Muscle of arm (tissue), 14 donors: ENCODE measurements at places on chromosomes 16 and 17. TPM values are rescaled to one million over a fixed set of nuclear protein-coding genes. Genes with fewer than 3 reads are reported as not detected.

GRCh38 chr16:57372372-57373116 is at the start of gene CX3CL1:
CX3CL1 (plus strand) TSS chr16:57372490; CDS start chr16:57372569, 79 bp downstream.
- peak; percentile 43 for DNase-seq

DNA sequence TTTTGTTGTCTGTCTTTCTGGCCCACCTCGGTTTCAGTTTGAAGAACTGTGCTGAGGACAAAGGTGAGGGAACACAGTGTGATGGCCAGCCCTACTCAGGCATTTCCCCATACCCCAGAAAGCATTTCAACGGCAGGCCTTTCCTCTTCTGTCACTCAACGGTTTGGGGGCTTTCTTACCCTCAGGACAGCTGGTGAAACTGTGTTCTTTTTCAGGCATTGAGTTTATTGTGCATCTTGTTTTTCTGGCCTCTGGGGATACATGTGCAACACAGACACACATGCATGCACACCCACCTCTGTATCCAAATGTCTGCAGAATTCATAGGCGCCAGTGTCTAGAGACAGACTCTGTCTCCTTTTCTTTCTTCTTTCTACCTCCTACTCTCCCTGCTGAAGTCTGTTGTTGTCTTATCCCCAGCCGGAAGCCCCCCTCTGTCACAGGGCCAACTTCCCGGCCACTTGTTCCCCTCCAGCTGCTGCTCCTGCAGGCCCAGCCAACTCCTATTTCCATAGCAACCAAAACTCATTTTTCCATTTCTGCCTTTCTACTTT is 17.0 kb downstream of the CHD9 start:
- DNase-seq = peak; percentile 98

DNA sequence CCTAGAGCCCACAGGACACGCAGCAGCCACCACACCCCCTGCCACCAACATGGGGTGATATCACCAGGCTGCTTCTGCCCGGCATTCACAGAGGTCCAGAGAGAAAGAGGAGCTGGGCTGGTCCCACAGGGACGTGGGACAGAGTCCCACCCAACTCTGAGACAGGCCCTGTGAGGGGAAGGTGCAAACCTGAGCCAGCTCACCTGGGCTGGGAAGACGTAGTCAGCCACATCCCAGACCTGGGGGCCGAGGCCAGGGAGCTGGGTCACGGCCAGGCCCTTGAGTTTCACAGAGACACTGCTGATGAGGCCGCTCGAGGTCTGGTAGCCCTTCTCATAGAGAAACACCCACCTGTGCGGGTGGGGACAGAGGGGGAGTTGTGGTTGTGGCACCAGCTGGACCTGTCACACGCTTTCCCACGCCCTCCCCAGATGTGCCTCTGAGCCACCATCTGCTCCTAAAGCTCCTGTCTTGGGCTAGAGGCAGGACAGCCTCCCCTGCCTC is 11.2 kb downstream of the P2RX1 start:
- DNase-seq = no peak

DNA sequence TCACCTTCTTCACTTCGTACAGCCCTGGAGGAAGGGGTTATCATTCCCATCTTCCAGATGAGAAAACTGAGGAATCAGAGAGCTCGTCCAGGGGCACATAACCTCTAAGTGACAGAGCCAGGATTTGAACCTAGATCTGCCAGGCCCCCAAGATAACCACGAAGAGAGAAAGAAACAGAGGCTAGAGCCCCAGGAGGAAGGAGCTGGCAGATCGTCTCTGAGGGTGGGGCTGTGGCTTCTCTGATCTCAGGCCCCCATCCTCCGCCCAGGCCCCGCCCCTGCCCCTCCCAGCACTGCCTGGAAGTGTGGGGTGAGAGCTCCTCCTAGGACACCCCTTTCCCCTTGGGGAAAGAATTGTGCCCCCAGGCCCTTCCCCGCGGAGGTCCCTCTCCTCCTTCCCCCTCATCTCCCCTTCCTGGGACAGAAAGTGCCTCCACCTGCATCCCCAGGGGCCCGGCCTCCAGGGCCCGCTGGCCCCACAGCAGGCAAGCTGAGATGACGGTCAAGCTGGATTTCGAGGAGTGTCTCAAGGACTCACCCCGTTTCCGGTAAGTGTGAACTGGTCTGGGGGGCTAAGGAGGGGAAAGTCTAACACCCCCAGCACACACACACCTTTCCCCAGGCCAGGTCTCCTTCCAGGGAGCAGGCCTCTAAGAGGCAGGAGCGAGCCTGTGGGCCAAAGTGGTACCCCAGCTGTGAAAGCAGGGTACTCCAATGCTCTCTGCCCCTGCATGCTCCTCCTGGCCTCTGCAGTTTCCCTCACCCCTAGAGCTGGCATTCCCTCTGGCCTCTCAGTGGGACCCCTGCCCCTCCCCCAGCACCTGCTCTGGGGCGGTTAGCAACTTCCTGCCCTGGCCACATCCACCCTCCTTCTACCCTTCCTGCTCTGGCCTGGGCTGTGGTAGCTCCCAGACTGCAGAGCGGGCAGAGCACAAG is at the start of gene ACAP1:
Gene ACAP1, plus strand, starts transcription at position 290 of the 936 bp plus-strand sequence. Its CDS starts 206 bp downstream, at position 496.
- DNase-seq = no peak

DNA sequence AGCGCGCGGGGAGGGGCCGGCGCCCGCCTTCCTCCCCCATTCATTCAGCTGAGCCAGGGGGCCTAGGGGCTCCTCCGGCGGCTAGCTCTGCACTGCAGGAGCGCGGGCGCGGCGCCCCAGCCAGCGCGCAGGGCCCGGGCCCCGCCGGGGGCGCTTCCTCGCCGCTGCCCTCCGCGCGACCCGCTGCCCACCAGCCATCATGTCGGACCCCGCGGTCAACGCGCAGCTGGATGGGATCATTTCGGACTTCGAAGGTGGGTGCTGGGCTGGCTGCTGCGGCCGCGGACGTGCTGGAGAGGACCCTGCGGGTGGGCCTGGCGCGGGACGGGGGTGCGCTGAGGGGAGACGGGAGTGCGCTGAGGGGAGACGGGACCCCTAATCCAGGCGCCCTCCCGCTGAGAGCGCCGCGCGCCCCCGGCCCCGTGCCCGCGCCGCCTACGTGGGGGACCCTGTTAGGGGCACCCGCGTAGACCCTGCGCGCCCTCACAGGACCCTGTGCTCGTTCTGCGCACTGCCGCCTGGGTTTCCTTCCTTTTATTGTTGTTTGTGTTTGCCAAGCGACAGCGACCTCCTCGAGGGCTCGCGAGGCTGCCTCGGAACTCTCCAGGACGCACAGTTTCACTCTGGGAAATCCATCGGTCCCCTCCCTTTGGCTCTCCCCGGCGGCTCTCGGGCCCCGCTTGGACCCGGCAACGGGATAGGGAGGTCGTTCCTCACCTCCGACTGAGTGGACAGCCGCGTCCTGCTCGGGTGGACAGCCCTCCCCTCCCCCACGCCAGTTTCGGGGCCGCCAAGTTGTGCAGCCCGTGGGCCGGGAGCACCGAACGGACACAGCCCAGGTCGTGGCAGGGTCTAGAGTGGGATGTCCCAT is 232.8 kb downstream of the SEC14L1 start:
- DNase-seq = no peak

DNA sequence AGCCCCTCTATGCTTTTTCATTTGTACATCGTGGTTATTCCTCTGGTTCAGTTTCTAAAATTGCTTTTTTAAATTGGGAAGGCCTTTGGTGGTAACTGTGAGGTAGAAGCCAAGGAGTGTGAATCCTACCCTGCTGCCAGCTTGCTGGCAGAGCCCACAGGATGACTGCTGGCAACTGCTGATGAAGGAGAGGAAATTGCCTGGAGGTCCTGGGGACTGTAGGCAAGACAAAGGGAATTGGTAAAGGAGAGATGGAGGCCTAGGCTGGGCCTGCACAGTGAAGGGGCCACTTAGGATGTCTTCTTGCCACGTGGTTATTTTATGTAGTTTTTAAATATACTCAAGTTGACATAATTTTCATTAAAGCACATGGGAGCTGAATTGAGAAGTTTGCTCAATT is 15.8 kb downstream of the C17orf58 start:
- no peak for DNase-seq

GRCh38 chr16:55559933-55560516 is 6.5 kb upstream of the CAPNS2 start:
- no peak for DNase-seq

DNA sequence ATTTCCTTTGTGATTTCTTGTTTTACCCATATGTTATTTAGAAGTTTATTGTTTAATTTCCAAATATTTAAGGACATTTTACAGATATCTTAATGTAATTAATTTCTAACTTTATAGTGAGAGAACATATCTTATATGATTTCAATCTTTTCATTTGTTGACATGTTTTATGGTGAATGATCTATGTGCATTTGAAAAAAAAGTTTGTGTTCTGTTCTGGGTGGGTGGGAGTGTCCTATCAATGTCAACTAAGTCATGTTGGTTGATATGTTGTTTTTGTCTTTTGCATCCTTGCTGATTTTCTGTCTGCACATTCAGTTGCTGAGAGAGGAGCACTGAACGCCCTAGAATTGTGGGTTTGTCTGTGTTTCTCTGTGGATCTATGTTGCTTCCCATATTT is 50.3 kb upstream of the CBFA2T3 start:
- no peak for DNase-seq

GRCh38 chr17:44820631-44821212 is 9.4 kb downstream of the GJC1 start:
- DNase-seq = no peak

DNA sequence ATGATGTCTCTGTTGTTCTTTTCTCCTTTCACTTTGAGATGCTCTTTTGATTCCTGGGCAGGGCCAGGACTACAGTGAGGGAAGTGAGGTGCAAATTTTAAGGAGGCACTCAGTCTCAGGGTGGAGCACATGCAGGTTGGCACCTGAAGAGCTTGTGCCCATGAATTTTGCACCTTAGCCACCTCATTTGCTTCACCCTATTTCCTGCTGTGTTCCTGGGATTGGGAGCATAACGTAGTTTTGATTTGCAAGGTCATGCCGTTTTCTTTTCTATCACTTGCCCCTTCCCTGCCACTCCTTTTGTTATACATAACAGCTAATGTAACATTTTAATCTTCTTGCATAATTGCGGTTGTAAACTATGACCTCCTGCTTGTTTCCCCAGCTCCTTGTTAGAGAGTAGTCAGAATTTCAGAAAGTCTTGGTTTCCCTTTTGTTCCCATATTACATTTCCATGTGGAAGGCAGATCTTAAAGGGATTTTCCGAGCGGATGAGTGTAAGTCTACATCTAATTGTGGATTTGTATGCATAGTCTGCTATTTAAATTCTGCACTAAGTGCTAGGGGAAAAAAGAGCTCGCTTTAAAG is 9.8 kb downstream of the PMFBP1 start:
- DNase-seq = no peak

DNA sequence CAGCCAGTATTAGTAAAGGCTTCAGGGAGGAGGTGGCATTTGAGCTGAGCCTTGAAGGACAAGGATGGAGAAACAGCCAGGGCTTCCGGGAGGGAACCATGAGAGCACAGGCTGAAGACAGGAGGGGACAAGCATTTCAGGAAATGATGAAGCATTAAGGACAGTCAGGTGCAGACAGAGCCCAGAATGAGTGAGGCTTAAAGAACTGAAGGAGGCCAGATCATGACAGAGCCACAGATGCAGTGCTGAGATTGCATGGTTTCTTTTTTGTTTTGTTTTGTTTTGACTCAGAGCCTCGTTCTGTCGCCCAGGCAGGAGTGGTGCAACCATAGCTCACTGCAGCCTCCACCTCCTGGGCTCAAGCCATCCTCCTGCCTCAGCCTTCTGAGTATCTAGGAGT is 211.5 kb downstream of the SOX9 start:
- DNase-seq = no peak

- no peak for DNase-seq
Observed at GRCh38 chr17:64345689-64346376, 44.8 kb downstream of the PECAM1 start.

- no peak for DNase-seq
Observed at GRCh38 chr16:78639775-78640174, 540.3 kb downstream of the WWOX start.

DNA sequence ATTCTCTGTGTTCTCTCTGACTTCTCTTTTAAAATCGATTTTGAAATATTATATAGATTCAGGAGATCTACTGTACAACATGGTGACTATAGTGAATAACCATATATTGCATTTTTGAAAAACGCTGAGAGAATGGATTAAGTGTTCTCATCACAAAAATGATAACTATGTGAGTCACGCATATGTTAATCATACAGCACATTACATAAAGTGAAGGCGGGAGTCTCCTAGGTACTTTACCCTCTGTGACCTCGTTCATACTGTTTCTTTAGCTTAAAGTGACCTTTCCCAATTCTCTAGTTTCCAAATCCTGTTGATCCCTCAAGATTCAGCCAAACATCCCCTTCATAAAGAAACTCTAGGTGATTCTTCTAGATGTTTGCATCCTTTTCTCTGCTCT is 3.1 kb upstream of the KRTAP3-2 start:
- no peak for DNase-seq

DNA sequence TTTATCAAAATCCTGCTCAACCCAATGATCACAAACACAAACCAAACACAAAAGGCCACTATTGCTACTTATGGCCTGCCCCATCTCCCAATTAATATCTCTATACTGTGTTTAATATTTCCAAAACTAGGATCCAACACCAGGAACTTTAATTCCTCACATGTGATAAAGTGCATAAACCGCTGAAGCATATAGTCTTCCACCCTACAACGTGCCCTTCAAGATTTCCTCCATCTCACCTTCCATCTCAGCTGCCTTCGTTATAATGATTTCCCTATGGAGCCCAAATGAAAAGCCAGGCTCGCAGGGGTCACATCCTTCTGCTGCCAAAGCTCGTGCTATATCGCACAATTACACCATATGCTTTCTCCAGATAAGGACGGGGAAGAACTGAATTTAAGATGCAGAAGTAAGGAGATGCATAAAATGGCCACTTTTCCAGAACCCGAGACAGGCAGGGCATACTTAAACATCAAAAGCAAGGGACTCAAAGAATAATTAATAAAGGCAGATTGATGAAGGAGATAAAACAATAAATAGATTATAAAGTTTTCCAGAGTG is 1.8 kb downstream of the MYH10 start:
- no peak for DNase-seq

DNA sequence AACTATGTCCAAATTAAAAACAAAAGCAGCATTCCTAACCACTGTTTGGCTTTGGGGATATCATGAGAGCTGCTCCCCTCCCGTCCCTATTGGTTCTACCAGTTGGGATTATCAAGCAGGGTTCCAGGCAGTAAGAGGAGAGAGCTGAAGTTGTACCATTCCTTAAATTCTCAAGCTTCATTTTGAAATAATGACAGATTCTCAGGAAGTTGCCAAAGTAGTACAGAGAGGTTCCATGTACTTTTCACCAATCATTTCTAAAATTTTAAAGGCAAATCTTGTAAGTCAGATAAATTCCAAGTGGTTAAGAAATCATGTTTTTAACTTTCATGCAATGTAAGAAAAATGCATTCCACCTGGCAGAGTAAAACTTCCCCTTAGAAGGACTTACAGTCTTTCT is 36.9 kb downstream of the TEX2 start:
- DNase-seq = no peak

GRCh38 chr16:31458073-31458843 is 1.0 kb upstream of the ARMC5 start:
- DNase-seq = no peak

The NACA2 gene
- 0.65 TPM for polyA plus RNA-seq

The COIL gene
- 17.1 TPM for polyA plus RNA-seq

The OR2C1 gene
- 0.32 TPM for polyA plus RNA-seq

The SLC6A2 gene
- 2.5 TPM for polyA plus RNA-seq

The UNC45B gene
- 193 TPM for polyA plus RNA-seq

The KRT31 gene
- polyA plus RNA-seq = 5.4 TPM
